Lung (tissue), 17 donors: ENCODE measurements at places on chromosomes 7 and 10. TPM values are rescaled to one million over a fixed set of nuclear protein-coding genes. Genes with fewer than 3 reads are reported as not detected.

DNA sequence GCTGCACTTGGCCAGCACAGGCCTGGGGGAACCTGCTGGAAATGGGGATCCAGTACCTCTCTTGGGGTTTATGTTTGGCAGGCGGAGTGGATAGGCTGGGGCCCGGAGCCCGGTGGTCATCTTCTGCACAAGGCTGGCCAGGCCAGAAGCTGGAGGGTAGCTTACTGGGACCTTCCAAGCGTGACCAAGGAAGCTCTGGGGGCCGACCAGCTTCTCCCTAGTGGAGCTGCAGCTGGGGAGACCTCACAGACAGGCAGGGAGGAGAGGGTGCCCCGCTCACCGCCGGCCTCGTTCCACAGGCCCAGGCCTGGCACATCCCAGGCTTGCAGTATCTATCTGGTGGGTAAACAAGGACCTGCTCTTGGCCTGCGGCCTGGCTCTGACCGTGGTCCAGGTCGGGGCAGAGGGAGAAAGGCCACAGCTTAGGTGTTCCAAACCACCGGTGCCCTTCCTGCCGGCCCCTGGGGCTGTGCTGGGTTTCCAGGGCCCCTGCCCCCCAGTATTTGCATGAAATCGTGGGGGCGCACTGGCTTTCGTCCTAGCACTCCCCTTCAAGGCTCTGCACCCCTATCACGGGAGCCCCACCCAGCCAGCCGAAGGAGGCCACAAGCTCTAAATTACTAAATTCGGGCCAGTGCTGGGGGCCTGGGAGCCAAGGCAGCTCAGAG lies 1.5 kb upstream of the ELFN1 start:
- DNase-seq: no peak

GRCh38 chr7:133783276-133783675 lies 343.9 kb upstream of the LRGUK start:
- no peak for DNase-seq

The OGDH gene
- total RNA-seq: 142 TPM

The DPP6 gene
- 1.3 TPM for total RNA-seq

The RASSF4 gene
- total RNA-seq: 38.8 TPM

The TMEM178B gene
- total RNA-seq: 0.89 TPM

- DNase-seq: no peak
Observed at GRCh38 chr10:131439705-131440104, 128.2 kb upstream of the TCERG1L start.

DNA sequence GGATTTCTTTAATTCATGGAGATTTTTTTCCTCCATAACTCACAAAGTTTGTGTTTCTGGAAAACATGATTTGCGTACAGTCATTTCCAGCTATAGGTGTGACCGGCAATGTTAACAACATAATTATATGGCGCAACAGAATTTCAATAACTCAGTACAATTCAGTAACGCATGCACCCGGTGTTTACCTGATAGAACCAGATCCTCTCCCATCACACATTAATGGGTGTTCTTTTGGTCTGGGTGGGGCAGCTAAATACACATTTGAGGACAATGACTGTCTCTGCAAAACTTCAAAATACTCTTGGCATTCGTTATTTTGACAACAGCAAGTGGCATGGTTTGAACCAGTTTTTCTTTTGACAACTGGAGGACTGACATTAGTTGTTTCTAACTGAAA lies 102.3 kb downstream of the KLF6 start:
- DNase-seq: no peak

- no peak for DNase-seq
Observed at GRCh38 chr10:26478061-26478460, 39.9 kb downstream of the APBB1IP start.

GRCh38 chr10:76874176-76874575 lies 763.4 kb downstream of the KCNMA1 start:
- DNase-seq: no peak

- DNase-seq: peak; percentile 90
Observed at GRCh38 chr7:140653319-140654108, 12.9 kb upstream of the DENND2A start.

The NUTM2E gene
- 1.1 TPM for total RNA-seq

The ABCC2 gene
- 1.1 TPM for total RNA-seq

GRCh38 chr10:49353895-49354566 lies 41.9 kb downstream of the DRGX start:
- no peak for DNase-seq

GRCh38 chr10:72736828-72737220 lies 44.9 kb downstream of the MCU start:
- DNase-seq: peak; percentile 83

The COL1A2 gene
- 497 TPM for total RNA-seq

DNA sequence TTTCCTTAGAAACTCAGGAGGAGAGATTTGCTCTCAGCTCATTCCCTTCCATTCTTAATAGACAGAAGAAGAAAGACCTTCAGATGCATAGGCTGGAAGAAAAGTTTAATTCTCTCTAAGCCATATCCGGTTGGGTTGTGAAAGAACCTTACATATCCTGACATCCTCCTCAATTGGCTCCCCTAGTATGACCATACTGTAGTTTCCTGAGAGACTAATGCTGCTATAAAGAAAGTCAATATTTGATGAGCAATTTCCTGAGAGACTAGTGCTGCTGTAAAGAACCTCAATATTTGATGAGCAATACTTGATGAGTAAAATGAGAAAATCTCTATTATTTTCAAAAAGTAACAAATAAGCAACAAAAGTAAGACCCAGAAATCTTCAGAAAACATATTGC lies 888.5 kb upstream of the SORCS1 start:
- no peak for DNase-seq

- peak; percentile 75 for DNase-seq
Observed at GRCh38 chr10:74047304-74047703, 49.4 kb downstream of the VCL start.

DNA sequence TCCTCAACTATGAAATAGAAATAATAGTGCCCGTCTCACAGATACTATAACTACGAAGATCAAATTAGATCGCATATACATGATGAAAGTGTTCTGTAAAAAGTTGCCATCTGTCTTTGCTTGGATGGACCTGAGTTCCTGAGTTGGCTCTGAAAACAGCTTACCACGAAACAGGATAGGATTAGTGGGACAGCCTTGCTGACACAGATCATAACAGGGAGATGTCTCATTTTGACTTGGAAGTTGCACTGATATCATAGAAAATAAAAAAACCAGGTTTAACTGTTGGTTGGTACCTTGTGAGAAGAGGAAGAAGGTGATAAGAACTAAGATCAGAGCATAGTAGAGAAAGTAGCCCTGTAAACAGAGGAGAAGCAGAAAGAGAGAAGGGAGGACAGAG lies 79.3 kb upstream of the AGBL3 start:
- DNase-seq: no peak

DNA sequence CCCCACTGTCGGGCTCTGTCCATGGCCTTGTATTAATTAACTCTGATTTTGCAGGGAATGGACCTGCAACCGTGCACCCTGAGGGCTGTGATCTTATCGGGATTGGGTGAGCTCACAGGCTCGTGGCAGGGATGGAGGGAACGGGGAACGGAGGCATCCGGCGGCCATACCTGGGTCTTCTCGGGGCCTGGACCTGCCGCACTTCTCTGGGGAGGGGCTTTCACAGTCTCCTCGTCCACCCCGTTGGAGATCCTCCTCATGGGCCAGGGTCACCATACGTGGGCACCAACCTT lies 57.5 kb upstream of the SHH start:
- DNase-seq: no peak

DNA sequence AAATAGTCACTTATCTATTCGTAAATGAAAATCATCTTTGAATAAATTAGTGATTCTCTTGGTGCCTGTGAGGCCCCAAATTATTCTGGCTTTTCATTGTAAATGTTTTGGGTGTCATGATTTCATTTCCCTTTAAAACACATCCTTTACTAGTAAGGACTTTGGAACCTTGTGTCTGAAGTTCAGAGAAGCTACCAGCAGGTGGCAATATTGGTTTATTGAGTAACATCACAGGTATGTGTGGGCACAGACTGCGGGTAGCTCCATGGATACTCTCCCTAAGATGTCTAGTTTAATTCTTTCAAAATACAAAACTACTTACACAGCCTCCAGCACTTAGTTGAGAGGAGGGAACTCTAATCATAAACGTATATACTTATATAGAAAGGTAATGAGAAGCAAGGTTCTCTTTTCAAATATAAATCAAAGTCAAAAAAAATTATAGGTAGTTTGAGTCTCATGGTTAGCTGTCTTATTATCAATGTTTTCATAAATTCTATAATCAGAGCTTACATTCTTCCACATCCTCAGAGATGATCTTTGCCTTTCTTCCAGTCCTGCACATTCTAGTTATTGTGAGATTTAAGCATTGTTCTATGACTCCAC lies 449.6 kb downstream of the GRM8 start:
- peak; percentile 53 for DNase-seq

The DNAJC12 gene
- total RNA-seq: 6.4 TPM

DNA sequence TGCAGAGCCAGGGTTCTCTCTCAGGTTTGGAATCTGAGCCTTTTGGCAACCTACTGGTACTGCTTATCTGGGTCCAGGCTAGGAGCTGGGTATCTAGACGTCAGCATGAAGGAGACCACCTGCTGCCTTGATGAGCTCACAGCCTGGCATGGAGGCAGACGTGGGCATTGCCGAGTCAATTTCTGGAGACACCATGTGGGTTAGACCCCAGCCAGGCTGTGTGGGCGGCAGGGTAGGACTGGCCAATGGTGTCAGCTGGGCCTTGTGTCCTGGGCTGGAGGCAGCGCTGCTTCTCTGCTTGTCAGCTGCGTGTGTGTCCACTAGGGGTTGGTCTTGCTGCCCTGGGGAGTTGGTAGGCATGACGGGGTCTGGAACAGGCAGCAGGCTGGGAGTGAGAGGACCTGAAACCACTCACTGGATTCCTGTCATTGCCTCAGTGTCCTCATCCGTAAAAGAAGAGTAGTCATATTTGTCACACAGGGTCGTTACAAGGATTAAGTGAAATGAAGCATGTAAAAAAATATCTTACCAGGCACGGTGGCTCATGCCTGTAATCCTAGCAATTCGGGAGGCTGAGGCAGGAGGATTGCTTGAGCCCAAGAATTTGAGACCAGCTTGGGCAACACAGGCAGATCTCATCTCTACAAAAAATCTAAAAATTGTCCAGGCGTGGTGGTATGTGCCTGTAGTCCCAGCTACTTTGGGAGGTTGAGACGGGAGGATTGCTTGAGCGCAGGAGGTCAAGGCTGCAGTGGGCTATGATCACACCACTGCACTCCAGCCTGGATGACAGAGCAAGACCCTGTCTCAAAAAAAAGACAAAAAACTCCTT lies 31.7 kb upstream of the ANKRD2 start:
- DNase-seq: no peak

- DNase-seq: no peak
Observed at GRCh38 chr7:114852293-114852692, 69.6 kb upstream of the MDFIC start.

DNA sequence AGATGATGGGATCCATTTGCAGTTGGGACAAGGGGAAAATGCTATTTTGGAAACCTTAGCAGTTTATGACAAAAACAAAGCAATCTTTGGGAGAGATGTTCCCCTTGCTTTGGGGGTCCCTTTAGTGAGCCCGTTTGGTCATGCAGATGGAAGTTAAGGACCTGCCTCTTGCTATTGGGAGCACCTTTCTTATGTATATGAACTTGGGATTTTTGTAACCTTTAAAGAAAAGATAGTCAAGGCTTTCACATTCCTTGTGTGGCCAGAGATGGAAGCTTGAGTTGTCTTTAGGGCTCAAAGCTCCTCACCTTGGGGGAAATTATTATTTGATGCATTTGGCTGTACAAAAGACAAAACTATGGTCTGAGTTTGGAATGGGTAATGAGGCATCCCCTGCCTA lies 179.0 kb upstream of the PLPP4 start:
- DNase-seq: no peak

DNA sequence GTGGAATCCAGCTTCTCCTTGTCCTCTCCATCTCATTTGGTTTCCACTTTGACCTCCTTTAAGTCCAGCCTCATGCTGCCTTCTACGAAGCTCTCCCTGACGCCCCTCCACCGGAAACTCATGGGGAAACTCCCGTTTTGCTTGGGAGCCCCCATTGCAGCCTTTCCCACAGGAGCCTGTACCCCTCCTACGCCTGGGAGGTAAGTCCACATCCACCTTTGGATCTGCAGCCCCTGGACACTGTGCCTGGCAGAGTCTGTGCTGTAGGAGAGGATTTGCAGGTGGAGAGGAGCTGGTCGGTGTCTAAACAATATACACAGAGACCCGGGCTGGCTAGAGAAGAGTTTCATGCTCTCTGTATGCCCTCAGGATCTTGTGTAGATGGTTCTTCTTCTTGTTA lies 296.1 kb downstream of the GLRX3 start:
- no peak for DNase-seq

The PNLIP gene
- 2.9 TPM for total RNA-seq

GRCh38 chr10:14659626-14660196 lies 115.0 kb downstream of the FAM107B start:
- no peak for DNase-seq

- DNase-seq: peak; percentile 86
Observed at GRCh38 chr10:47402641-47403301, 18.7 kb upstream of the ZNF488 start.

DNA sequence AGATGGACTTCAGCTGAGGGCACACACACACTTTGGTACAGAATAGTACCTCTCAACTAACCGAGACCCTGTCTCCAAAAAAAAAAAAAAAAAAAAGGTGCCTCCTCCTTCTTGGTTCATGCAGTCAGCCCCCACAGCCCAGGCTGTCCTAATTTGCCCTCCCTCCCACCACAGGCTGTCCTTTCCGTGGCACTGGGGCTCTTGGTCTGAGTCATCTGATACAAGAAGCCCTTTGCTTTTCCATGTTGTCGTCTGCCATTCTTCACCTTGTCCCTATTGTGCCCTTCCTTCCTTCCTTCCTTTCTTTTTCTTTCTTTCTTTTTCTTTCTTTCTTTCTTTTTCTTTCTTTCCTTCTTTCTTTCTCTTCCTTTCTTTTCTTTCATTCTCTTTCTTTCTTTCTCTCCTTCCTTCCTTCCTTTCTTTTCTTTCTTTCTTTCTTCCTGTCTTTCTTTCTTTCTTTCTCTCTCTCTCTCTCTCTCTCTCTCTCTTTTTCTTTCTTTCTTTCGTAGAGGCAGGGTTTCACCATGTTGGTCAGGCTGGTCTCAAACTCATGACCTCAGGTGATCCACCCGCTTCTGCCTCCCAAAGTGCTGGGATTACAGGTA lies 96.0 kb upstream of the IKZF1 start:
- DNase-seq: no peak

The CCL24 gene
- 4.8 TPM for total RNA-seq

GRCh38 chr7:112159351-112159750 lies 46.8 kb downstream of the DOCK4 start:
- DNase-seq: no peak
